Inflammatory macrophage (primary cell): ENCODE measurements at places on chromosomes 11 and 22.

GRCh38 chr11:43969543-43969942 lies 27.1 kb downstream of the C11orf96 start:
- DNase-seq: no peak

DNA sequence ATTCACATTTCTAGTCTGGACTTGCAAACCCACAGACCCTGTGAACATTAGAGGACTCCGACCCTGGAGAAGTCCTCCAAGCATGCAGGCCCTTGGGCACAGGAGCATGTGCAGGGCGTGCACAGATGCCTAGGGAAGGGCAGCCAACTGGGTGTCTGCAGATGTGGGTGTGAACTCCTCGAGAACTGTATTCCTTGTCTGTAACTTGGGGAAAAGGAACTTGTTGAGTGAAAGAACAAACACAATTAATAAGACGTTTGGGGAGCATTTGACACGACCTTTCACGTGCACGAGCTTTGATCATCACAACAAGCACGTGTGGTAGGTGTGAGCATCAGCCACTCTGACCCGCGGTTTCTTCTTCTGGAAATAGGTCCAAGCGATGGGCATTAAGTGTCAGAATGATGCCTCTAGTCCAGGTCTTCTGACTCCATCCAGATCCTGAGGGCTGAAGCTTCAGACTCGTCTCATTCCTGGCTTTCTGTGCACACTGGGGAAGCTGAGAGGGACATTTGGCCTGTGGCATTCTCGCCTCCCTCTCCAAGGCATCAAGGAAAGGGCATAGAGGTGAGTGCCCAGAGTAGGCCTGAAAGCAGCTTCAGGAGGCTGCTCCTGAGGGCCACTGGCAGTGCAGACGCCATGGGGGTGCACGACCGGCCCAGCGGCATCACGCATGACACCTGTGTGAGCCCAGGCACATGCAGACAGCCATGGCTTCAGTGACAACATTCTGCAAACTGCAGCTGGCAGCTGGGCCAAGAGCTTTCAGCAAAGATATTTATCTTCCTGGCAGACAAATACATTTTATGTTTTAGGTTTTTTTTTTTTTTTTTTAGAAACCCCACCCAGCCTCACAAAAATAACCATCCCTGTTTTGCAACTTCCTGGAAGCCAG lies 32.5 kb downstream of the ALX4 start:
- DNase-seq: no peak

- peak; percentile 46 for DNase-seq
Measured at GRCh38 chr11:42085736-42086135, 626.3 kb upstream of the LRRC4C start.

- DNase-seq: no peak
Measured at GRCh38 chr11:102994105-102994504, 38.6 kb upstream of the MMP13 start.

- DNase-seq: no peak
Measured at GRCh38 chr11:10317151-10317755, 12.4 kb downstream of the ADM start.

DNA sequence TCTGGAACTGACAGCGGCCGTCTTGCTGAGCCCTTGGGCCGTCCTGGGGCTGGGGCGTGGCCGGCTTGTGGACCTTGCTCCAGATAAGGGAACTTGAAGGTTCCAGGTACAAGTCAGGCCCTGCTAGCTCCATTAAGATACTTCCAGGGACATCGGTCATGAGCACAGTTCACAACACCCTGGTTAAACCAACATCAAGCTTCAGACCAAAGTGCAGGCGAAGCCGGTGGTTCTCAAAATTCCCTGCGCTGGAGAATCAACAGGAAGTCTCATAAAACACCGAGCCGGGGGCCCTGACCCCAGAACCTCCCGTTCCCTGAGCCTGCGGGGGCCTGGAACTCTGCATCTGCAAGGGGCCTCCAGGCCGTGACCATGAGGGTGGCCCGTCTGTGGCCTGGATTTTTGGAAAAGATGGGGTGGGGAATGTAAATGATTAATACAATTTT lies 1043.8 kb downstream of the BRD1 start:
- DNase-seq: no peak

DNA sequence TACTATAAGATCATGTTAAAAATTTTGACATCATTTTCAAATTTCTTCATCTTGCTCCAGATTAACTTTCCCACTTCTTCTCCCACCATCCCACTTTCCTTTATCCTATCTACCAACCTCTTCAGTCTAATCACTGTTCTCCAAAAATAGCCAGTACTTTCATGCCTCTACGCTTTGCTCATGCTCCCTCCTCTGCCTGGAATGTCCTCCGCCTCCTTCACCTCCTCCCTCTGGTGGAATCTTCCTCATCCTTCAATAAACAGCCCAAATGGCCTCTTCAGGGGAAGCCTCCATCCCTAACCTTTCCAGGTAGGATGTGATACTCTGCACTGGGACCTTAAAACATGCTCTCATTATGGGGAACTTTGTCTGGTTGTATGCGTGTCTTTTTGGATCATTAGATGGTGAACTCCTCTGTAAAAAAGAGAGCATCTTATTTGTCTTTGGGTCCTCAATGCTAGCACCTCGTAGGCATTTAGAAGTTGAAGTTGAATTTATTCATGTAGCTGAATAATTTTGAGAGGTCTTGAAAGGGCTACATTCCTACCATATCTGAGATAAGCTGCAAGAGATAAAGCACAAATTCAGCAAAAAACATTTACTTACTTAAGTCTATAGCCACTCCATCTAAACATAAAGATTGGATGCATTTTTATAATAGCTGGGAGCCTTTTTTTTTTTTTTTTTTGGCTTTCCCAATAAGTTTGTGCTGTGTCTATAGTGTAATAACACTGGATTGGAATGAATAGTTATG lies 8.0 kb upstream of the CSRP3 start:
- DNase-seq: no peak

GRCh38 chr22:49204599-49205482 lies 622.8 kb downstream of the BRD1 start:
- no peak for DNase-seq

DNA sequence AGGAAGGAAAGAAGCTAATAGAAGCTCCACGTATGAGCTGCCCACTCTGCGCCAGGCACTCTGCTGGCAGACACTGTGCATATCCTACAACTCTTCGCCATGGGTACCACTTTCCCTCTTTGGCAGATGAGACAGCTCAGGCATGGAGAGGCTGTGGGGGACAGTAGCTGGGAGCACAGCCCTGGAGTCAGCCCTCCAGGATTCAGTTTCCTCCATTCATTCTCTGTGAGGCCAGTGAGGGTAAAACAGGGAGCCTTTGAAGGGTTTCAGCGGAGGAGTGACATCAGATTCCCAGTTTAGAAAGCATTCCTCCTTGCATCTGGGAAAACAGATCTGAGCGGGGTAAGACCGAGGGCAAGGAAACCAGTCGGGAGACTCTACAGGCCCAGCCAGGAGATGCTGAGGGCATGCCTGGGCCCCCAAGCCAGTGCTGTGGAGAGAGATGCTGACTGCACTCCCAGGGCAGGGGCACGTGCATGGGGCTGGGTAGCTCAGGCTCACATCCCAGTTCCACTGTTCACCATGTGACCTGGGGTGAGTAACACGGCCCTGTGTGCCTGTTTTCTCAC lies 58.3 kb upstream of the EMID1 start:
- DNase-seq: no peak

DNA sequence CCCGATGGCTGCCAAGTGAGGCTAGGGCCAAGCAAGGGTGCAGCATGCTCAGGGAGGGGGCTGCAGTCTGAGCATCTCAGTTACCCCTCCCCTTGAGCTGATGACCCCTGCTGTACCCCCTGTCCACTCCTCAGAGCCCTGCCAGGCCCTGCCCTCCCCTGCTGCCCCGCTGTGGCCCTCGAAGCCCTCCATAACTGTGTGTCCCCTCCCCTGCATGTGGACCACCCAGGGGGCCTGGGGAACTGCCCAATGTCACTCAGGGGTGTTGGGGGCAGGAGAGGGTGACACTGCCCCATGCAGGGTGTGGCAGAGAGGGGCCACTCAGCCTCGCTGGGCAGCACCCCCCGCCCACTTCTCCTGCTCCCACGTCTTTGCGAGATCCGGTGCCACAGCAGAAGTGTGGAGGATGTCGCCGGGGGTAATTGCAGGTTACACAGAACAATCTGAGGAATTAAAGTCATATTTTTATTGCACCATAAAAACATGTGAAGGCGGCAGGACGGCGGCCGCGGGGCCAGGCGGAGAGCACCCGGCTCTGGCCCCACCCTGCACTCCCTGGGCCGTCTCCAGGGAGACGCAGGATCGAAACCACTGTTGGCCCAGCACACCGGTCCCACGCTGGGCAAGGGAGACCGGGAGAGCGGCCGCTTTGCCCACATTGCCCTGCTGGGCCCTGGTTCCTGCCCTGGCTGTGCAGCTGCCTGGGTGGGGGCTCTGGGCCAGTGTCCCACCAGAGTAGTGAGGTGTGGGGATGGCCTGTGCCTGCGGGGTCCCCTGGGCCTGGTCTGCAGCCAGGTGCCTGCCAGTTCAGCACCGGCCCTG lies 18.7 kb upstream of the GNB1L start:
- no peak for DNase-seq
